ELF-1 (cell line): ENCODE measurements at places on chromosomes 3 and 15.

DNA sequence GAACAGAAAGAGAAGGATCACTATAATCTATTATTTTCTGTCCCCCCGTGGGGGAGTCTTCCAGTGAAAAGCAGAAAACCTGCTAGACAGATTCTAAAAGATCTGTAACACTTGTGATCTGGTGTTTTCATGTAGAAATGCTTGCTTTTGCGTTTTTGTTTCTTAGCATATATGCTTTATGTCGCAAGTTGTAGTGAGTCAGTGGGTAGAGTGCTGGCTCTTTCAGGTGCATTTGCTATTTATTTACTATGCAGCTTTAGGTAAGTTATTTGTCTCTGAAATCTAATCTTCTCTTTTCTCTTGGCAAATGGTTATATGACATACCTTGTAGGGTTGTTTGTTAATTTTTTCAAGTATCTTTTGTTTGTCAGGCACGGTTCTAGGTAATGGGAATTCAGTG is 9.4 kb downstream of the AKAP13 start:
- no peak for DNase-seq

DNA sequence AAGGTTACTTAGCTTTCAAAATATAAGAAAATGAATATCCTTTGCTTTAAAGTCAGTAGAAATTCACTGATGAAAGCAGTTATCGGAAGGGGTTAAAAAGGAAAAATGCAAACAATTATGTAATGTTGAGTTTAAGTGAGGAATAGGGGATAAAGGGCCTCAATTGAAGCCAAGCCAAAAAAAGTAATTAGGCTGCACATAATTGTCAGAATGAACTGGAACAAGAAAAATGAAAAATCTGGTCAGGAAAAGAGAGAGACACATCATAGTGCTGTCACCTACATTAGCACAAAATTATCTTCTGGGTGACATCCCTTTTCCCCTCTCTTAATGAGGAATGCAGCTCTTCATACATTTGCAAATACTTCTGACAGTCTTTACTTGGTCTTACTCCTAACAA is 48.8 kb upstream of the PIK3R4 start:
- no peak for DNase-seq

GRCh38 chr3:102290241-102290640 is 144.6 kb upstream of the ZPLD1 start:
- DNase-seq = no peak

- peak; percentile 67 for DNase-seq
Observed at GRCh38 chr3:192850451-192850981, 67.1 kb downstream of the MB21D2 start.

GRCh38 chr3:149375501-149376196 is 1.8 kb downstream of the TM4SF1 start:
- DNase-seq = no peak

DNA sequence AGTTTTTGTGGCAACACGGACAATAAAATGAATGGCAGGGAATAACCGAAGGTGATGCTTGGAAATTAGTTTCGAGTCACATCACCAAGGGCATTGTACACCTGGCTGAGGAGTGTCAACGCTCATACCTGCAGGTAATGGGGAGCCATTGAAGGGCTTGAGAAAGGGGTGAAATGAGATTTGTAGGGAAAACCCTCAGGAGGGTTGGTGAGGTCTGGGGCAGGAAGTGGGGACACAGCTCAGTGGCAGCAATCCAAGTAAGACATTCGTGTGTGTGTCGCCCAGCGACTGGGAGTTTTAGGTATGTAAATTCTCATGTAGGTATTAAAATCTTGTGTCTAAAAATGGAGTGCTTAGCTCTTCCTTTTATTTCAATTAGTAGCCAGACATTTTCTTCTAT is 14.3 kb downstream of the PARP14 start:
- DNase-seq = no peak

- DNase-seq = peak; percentile 63
Observed at GRCh38 chr3:71064291-71064955, 519.1 kb downstream of the FOXP1 start.

GRCh38 chr15:55774113-55774970 is 31.4 kb upstream of the PRTG start:
- peak; percentile 91 for DNase-seq

DNA sequence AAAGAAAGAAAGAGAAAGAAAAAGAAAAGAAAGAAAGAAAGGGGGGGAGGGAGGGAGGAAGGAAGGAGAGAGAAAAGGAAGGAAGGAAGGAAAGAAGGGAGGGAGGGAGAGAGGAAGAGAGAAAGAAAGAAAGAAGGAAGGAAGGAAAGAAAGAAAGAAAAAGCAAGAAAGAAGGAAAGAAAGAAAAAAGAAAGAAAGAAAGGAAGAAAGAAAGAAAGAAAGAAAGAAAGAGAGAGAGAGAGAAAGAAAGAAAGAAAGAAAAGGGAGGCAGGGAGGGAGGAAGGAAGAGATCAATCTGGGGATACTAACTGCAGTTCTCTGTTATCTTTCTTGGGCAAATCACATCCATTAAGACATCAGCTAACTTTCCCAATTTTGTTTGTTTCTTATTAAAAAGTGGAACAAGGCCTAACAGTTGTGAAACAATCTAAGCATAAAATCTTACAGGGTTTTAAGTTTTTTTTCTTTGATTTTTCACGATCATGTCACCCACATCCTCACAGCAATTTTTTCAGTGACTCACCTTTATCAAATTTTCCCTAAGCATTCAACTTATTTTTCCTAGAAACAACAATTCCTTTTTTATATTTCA is 36.8 kb downstream of the TBC1D2B start:
- DNase-seq = no peak

- DNase-seq = no peak
Observed at GRCh38 chr3:17310983-17311382, 426.2 kb downstream of the PLCL2 start.

DNA sequence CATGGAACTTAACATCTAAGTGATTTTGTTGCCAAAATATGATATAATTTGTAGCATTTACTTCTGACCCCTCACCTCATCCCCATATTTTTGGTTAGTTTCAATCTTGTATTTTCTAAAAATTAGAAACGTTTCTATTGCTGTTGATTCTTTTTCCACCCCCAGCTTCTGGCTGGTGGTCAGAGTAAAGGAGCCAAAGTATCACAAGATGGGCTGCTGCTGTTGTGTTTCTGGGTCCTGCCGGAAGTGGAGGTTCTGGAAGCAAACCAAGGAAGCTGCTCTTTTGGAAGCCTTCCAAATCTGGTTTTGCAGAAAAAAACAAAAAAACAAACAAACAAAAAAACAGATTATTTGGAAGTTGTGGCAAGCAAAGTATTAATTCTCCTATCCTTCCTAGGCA is 221.1 kb upstream of the P2RY1 start:
- no peak for DNase-seq

- no peak for DNase-seq
Observed at GRCh38 chr15:39672184-39672583, 91.3 kb downstream of the THBS1 start.

DNA sequence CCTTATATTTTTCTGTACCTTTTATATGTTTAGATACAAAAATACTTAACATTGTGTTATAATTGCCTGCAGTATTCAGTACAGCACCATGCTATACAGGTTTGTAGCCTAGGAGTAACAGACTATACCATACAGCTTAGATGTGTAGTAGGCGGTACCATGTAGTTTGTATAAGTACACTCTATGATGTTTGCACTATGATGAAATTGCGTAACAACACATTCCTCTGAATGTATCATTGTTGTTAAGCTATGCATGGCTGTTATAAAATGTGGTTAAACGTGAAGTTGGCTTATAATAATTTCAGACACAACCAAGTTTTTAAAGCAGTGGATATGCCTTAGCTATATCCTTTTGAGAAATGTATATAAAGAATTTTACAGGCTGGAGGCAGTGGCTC is 328.3 kb downstream of the PLCL2 start:
- DNase-seq = no peak

DNA sequence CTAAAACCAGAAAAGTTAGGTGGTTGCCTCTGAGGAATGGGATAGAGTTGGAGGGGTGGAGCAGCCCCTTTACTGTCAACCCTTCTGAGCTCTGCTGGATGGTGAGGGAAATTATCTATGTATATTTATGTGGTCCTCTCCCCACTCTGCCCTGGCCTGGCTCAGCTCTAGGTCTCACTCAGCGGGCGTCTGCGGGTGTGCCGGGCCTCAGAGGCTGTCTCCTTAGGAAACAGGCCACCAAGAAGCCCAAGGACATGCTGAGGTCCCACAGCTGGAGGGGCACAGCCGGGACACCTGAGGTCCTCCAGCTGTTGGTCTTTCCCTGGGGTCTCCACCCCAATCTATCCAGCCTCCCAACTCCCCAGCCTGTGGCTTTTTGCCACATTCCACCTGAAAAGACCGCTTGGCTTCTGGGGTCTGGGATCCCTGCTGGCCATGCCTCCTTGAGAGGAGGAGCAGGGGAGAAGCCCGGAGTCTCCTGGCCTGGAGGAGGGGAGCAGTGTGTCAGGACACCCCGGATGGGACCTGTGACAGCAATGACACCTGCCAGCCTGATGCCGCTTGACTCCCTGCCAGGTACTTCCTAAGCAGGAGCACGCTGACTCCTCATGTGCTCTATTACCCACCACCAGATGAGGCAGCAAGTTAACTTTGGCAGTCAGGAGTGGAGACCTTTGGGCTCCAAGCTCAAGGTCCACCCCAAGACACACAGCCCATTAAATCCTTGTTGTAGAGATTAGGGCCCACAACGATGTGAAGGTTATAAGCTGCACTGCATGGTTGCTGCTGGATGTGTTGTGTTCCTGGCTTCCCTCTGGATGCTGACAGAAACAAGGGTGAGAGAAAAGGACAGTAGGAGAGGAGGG is at the start of gene SLC28A1:
Gene SLC28A1 (plus strand): TSS at position 747 of the 866 bp plus-strand sequence. CDS start 3,099 bp downstream, outside the sequence.
- no peak for DNase-seq

DNA sequence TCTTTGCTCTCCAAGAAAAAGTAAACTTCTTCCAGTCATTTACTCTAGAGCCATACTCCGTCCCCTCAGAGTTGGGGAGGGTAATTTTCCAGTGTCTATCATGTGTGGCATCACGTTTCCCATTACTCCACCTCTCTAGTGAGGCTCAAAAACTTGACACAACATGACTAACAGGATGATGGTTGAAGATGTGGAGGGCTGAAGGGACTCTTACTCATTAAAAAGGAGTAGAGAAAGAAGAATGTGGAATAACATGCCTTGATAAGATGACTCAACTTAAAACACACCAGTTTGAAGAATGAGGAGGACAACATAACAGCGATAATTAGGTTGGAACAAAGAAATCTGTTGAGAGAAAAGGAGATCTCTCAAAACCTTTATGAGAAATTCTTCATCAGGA is 894.3 kb downstream of the OTOL1 start:
- DNase-seq = no peak

- DNase-seq = no peak
Observed at GRCh38 chr3:195532834-195533233, 10.3 kb downstream of the PPP1R2 start.

DNA sequence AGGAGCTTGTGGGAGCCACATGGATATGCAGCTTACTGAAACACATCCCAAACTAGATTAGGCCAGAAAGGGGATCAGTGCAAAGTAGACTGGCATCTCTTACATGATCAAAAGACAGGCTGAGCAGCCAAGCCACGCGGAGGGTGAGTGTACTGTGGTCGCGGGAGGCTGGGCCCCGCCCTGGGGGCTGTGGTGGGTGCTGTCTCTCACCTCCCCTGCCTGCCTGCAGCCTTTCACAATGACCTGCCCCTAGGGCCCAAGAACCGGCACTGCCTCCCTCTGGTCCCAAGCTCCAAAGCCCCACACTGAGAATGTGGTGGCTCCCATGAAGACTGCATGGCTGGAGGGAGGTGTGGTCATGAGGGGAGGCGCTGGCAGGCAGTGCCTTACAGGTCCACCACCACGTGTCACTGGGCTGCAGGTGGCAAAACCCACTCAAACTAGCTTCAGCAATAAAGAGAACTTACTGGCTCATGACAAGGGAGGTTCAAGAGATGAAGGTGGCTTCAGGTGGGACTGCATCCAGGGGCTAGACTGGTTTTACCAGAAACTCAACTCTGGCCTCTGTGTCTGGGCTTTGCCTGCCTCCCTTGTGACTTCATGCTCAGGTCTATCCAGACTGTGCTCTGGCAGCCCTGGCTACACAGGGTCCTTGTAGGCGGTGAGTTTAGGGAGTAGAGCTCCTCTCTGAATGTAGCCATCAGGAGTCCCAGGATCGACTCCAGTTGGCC is 27.4 kb upstream of the PLXND1 start:
- peak; percentile 82 for DNase-seq

DNA sequence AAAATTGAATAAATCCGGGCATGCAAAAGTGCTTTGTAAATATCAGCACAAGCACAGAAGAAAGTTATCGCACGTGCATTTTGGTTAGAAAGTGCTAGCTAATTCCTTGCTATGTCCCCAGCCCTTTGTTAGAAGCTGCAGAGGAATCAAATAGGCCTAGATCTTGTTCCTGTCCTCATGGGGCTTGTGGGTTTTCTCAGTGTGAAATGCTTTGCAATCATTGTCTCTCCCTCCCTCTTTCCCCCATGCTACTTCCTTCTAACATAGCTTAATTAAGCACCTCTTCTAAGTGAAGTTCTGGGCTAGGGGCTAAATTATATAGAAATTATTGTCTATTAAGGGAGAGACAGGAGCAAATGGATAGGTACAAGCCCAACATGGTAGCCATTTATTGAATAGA is 271.7 kb downstream of the RPLP1 start:
- DNase-seq = no peak

GRCh38 chr3:179729086-179729485 is 76.2 kb downstream of the USP13 start:
- DNase-seq = no peak

DNA sequence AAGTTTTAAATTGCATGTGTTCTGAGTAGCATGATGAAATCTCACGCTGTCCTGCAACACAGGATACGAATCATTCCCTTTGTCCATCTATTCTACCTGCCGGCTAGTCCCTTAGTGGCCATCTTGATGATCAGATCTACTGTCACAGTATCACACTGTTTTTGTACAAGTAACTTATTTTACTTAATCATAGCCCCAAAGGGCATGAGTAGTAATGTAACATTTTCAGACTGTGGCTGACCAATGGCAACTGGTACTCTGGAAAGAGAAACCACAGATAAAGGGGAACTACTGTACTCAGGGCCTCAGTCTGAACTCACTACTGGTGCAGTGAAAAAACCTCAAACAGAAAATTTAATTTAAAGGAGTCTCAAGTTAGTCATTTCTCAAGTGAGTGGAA is 127.3 kb upstream of the MRPL3 start:
- DNase-seq = no peak

GRCh38 chr3:111332488-111333080 is 209.4 kb upstream of the CD96 start:
- no peak for DNase-seq

- DNase-seq = no peak
Observed at GRCh38 chr3:7957024-7957423, 544.6 kb upstream of the LMCD1 start.
